Iris pigment epithelial cell (primary cell): ENCODE measurements at places on chromosomes 3 and 15.

- DNase-seq: peak; percentile 67
Observed at GRCh38 chr3:177196456-177197040, 734 bp downstream of the TBL1XR1 start.

- no peak for DNase-seq
Observed at GRCh38 chr3:7275396-7275795, 414.5 kb downstream of the GRM7 start.

DNA sequence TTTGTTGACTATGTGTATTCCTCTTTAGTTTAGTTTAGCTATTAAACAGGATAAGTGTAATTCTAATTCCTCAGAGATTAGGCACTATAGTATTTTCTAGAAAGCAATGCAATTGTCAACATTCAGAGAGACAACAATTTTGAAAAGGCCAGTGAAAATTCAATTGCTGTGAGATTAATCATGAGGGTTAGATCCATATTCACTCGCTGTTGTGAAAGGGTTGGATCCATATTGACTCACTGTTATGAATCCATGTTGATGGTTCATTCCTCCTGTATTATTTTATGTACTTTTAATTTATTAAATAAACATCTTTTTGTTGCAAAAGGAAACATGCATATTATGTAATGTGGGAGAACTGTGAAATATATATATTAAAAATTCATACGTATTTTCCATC lies 641 bp downstream of the TRAT1 start:
- DNase-seq: no peak

- DNase-seq: no peak
Observed at GRCh38 chr15:82950746-82951370, 1.7 kb downstream of the HOMER2 start.

DNA sequence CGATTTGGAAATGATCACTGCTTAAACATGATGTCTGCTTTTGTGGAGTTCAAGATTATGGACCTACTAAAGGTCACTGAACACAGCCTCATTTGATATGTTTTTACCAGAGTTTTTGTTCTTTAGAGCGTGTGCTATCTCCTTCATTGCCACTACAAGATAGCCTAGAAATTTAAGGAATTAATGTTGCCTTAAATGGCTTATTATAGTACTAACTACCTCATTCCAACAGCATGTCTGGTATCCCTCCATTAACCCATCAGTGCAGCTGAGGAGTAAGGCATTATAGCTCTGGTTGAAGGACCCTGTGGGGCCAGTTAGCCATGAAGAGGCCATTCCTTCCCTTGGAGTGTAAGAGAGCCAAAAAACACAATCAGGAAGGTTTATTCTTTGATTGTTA lies 2.3 kb upstream of the FAM43A start:
- DNase-seq: no peak

- no peak for DNase-seq
Observed at GRCh38 chr3:18724456-18724855, 299.3 kb upstream of the SATB1 start.

GRCh38 chr15:74127255-74127953 lies 3.0 kb upstream of the ISLR2 start:
- peak; percentile 83 for DNase-seq

DNA sequence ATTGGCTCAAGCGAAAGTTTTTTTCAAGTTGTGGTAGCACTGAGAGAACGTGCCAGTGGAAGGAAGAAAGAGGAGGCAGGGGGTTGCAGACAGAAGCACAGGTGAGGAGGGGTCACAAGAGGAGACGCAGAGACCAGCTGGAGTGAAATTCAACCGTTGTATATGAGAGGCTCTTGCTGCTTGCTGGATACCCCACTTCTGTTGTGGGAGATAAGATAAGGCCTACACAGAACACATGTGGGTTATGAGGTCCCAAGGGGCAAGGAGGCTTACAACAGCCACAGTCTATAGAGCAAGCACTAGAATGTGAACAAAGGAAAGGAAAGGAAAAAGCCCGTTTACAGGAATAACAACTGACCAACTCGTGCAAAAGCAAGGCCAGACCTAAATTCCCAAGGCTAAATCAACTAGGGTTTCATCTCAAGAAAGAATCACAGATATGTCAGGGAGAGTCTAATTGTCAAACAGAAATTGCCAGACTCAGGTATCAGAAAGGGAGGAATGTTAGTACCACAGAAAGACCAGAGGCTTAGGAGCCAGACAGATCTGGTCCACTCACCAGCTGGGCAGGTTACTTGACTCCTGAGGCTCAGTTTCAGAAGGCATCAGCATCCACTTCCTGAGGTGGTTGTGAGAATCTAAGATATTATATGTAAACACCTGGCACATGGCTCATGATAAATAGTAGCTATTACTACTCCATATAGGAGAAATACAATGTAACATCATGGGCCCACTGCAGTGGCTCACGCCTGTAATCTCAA lies 60.9 kb downstream of the MSL2 start:
- no peak for DNase-seq

DNA sequence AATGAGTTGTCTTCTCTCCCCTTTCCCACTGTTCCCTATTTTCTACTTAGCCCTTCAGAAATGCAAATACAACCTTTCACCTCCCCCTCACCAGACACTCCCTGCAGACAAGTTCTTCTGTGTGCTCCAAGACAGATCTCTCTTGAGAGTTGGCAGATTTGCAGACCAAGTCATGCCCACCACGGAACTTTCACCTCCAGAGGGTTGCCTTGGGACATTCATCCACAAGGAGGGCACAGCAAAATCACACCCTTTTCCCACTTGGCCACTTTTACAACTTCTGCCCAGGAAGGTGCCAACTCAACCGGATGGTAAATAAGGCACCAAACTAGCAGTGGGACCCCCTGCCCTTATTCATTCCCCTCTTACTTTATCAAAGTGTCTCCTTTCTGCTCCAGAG lies 53.5 kb downstream of the SLC30A4 start:
- no peak for DNase-seq

DNA sequence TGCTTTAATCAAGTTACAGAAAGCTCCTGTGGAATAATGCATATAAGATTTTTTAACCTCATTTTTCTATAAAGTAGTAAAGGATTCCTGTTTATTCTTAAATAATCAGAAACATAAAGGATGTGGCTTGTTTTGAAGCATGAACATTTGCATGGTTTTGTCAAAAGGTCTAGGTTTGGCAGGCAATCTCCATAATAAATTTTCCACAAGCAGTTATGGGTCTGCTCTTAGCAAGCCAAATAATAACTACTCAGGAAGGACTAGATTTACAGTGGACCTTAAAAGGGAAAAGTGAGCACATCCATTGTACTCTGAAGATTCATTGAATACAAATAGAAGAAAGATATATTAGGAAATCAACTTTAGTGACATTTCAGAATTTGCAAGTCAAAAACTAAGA lies 407.3 kb upstream of the CBLB start:
- DNase-seq: no peak

DNA sequence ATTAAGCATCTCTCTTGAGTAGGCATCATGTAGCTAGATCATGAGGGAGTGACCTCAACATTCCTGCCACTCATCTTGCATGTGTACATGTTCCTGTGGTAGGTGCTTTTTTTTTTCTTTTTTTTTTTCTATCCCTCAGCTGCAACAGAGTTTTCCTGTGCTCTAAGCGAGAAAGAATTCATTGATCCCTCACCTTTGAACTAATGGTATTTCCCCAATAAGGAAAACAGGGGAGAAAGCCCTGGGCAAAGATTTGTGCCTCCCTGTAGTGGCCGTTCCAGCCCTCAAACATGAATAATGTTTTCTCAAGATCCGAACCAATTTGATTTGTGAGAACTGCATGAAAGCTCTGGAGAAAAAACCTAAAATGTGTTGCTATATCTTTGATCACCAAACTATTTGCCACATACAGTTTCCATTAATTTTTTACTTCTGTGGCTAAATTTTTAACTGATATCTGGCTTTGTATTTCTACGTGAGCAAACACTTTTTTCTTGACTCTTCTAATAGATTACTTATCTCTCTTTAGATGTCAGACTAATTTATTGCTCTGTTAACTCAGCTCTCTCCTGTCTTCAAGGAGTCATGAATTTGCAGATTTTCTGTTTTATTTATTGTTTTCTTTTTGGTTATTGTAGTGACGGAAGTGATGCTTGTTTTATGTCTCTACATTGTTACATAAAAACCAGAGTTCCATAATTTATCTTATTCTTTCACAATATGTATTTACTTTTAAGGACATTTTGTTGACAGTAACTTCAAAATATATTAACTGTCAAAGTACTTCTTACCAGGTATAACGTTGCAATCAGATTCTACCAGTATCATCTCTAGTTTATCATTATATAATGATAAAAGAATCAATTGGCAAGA lies 1396.5 kb downstream of the OTOL1 start:
- no peak for DNase-seq

DNA sequence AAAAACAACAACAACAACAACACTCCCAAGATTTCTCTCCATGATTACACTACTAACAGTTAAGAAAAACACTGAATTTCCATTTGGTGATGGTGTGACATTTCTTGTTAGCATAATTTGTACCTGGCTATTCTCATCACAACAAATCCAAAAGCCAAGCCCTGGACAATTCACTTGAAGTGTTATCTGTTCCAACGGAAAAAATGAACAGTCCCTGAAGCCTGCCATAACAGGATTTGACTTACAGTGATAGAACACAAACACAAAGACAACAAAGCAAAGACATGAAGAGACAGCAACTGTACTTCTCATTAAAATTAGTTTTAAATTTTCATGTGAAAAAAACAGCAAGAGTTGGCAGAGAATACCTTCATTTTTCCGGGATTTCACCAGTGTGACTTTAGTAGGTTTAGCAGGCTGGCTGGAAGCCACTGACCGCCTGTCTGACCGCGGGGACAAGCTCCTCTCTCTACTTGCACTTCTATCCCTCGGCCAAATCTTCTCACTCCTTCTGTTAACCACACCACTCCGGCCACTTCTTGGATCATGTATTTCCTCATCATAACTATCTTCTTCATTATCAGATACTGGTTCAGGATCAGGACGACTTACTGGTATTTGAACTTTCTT lies 56.3 kb downstream of the TJP1 start:
- peak; percentile 46 for DNase-seq

DNA sequence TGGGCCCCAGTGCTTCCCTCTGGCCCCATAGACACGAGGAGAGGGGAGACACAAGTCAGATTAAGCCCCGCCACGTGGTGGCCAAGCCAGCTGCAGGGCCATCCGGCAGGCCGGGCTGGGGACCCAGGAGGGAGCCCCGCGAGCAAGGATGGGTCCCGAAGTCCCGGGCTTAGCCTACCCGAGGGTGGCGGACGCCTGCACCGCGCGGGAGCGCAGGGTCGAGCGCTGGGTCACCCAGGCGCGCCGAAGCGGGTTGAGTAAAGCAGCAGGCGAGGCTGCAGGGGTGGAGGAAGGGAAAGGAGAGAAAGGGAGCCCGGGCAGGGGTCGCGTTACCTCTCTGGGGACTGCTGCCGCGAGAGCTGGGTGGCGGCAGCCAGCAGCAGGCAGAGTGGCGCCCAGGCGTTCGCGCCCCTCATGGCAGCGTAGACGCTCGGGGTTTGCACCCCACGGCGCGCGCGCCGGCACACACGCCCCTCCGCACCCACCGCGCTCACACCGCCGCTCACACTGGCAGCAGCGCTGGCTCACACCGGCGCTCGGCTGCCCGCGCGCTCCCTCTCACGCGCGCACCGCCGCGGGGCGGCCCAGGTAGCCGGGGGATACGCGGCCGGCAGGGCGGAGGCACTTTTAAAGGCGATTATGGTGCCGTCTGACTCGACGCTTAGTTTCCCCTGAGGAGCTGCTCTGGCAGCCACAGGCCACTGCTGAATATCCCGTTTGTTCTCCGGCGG lies at the start of gene PCOLCE2:
Gene PCOLCE2 (minus strand): TSS at position 603 of the 731 bp plus-strand sequence. CDS start 187 bp downstream, at position 416.
- DNase-seq: peak; percentile 14

- DNase-seq: no peak
Observed at GRCh38 chr3:4979428-4980228, at the start of gene BHLHE40. TSS of gene BHLHE40 (plus strand) at chr3:4979437. CDS start at chr3:4979719, 282 bp downstream.

DNA sequence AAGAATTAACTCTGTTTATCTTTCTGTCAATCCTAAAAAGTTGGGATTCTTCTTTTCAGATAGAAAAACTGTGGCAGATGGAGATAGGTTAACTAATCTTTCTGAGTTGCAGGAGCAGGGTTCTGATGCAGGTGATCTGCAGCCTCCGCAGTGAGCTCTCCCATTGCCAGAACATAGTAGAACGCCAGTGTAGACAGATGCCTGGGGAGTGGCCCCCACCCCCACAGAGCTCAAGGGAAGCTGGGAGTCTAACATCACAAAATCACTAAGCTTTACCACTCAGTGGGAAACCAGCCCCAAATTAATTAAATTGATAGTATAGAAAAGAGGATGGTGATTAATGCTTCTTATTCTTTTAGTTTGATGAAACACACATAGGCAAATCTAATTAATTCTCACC lies 295.0 kb upstream of the ATP10A start:
- no peak for DNase-seq

DNA sequence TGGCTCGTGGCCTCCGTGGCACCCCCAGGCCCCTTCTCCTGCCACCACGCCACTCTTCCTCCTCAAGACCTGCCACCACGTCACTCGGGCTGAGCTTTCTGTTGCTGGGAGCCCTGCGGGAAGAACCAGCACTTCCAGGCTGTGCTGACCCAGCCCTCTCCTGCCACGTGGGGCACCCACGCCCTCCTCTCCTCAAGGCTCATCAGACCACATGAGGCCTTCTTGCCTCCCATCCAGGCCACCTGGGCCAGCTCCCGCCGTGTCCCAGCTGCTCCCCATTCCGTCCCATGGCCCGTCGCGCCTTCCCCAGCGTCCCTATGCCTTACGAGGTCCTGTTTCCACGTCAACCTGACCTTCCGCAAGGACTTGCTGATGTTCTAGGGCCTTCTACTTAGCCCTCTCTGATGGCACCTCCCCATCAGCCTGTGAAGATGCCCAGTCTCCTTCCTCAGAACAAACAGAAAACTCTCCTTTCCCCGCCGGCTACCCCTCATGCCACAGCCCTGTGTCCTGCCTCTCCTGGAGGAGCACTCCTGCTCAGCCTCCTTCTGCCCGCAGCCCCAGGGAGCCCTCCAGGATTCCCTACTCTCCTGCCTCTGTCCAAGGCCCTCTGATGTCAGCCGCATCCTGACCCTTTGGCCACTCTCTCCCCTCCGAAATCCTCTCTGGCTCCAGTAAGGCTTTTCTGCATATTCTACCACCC lies 71.1 kb upstream of the BLM start:
- no peak for DNase-seq

GRCh38 chr3:72143322-72143721 lies 358.4 kb upstream of the PROK2 start:
- peak; percentile 44 for DNase-seq

- DNase-seq: no peak
Observed at GRCh38 chr15:88703533-88703932, 64.7 kb downstream of the ISG20 start.
